ENCODE measurements at places on chromosomes 6 and 20.

GRCh38 chr6:137089305-137089704, 44.5 kb upstream of the IL20RA start:
- DNase-seq: no peak

DNA sequence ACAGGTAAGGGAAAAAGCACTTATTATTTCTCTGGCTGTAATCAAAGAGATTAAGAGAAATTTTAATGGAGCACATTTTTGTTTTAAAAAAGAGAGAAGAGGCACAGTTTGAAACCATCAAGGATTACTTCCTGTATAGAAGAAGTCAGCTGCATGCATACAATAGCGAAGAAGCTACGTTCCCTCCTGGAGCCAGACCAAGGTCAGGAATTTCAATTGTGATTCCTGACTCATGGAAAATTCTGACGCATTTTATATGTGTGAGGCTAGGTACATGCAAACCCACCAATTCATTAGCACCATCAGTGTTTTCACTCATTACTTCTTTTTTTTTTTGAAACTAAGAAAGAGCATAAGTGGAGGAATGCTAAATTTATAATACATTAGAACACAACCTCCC, 232.7 kb upstream of the SGK1 start:
- no peak for DNase-seq

DNA sequence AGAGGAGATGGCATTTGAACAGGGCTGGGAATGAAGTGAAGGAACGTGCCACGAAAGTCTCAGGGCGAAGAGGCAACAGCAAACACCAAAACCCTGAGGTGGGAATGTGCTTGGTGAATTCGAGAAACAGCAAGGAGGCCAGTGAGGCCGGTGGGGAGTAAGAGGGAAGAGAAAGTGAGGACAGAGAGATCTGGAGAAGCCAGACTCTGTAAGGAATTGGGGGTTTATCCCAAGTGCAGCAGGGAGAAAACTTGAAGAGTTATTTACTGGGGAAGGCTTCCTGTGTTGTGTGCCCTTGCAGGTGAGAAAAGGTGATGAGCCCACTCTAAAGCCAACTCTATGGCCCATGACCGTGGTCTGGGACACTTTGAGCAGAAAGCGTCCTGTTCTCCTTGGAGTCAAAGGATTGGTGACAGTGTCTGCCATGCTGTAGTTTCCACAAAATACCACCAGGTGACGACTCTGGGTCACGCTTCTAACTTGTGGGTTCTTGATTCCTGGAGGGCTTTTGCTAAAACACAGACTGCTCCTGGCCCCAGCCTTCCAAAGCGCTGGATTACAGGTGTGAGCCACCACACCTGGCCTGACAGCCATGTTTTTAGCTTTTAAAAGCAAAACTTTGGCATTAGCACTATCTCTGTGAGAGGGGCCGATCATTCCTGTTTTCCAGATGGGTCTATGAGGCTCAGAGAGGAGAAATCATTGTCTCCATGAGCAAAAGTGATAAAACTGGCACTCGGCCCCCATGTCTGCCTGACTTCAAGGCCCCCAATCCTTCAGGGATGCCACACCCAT, 18.0 kb upstream of the CSNK2A1 start:
- peak; percentile 74 for DNase-seq

DNA sequence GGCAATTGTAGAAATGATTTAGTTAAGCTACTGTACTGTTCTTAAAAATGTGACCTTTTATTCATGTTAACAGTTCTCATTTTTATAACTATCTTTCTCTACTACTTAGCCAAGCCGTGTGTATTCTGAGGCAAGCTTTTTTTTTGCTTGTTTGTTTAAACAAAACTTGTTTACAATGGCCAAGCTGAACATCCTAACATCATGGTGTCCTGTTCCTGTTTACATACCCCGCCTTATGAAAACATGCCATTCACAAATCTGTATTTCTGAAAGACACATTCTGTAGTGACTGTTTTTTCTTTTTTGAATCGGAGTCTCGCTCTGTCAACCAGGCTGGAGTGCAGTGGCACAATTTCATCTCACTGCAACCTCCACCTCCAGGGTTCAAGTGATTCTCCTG, 140.9 kb downstream of the NCOA3 start:
- DNase-seq: no peak

- DNase-seq: no peak
These were observed 26.0 kb upstream of the CCND3 start for GRCh38 chr6:41967312-41968287.

Measured in activated CD4-positive, alpha-beta memory T cell treated with anti-CD3 and anti-CD28 coated beads for 36 hours (primary cell).